ENCODE measurements at places on chromosomes 4 and X. TPM values are rescaled to one million over a fixed set of nuclear protein-coding genes. Genes with fewer than 3 reads are reported as not detected.

Gene EXOC1L
- not detected for polyA plus RNA-seq

Gene FGFRL1
- 43.7 TPM for polyA plus RNA-seq

Gene RIPPLY1
- not detected for polyA plus RNA-seq

Gene CD38
- polyA plus RNA-seq = 0.01 TPM

Gene ZNF330
- 20.6 TPM for polyA plus RNA-seq

Gene SSX4B
- polyA plus RNA-seq = not detected

Gene MAGED1
- 80.6 TPM for polyA plus RNA-seq

Gene GATA1
- not detected for polyA plus RNA-seq

Gene BANK1
- 0.07 TPM for polyA plus RNA-seq

Gene TCEAL9
- polyA plus RNA-seq = 45.9 TPM

Gene RAP2C
- 7.6 TPM for polyA plus RNA-seq

Gene TLR2
- polyA plus RNA-seq = 14.8 TPM

Gene FABP2
- not detected for polyA plus RNA-seq

Gene USP51
- polyA plus RNA-seq = 0.28 TPM

Gene MAOB
- 2.4 TPM for polyA plus RNA-seq

Gene C4orf50
- not detected for polyA plus RNA-seq

Gene SMPX
- polyA plus RNA-seq = not detected

Gene NDUFC1
- polyA plus RNA-seq = 32.7 TPM

Gene PDE6B
- not detected for polyA plus RNA-seq

Gene BCORL1
- 1.1 TPM for polyA plus RNA-seq

Gene PTCHD1
- not detected for polyA plus RNA-seq
